Fibroblast of villous mesenchyme (primary cell): ENCODE measurements at places on chromosomes 12 and 14. TPM values are rescaled to one million over a fixed set of nuclear protein-coding genes. Genes with fewer than 3 reads are reported as not detected.

GRCh38 chr14:81859046-81859445 is 325.4 kb upstream of the SEL1L start:
- DNase-seq, result no peak

Gene EEF1AKMT3
- 6.9 and 8.1 TPM in 2 replicates for total RNA-seq

DNA sequence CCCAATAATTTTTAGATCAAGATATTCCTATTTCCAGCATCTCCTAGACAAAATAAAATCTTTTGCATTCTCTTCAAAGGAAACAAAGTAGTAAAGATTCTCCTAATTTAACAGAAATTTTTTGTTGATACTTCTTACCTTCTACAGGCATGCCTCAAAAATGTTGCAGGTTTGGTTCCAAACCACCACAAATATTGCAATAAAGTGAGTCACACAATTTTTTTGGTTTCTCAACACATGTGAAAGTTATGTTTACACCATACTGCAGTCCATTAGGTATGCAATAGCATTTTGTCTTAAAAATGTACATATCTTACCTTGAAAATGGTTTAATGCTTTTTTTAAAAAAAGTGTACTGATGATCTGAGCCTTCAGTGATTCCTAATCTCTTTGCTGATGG is 65.6 kb upstream of the USP15 start:
- peak; percentile 20 for DNase-seq

Gene NINJ2
- 0.32 and 0.43 TPM in 2 replicates for total RNA-seq

GRCh38 chr12:129237881-129238280 is 384.6 kb downstream of the GLT1D1 start:
- DNase-seq, result no peak

Gene SRRM4
- total RNA-seq, result not detected in 2 replicates
